ENCODE measurements at places on chromosomes 16 and 17.

DNA sequence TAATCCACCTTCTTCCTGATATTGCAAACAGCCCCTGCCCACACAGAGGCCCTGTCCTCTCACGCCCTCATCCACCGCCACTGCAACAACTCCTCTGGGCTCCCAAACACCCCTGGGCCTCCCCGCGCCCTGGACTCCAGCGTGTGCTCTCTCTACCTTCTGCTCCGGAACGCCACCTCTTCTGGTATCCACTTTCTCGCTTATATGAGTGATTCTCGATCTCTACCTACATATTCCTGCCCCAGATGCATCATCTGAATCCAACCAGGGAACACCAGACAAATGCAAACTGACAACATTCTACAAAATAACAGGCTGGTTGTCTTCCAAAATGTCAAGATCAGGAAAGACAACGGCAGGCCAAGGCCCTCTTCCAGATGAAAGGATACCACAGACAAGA, 19.0 kb downstream of the CAMKK1 start:
- H3K27me3 ChIP-seq = no peaks in the 10 kb centered on the region
- no peak for DNase-seq
- H3K27ac ChIP-seq = peak overlapping the region; percentile 26
- H3K36me3 ChIP-seq = no peaks in the 10 kb centered on the region

GRCh38 chr16:69105501-69106361, at the start of gene HAS3:
TSS of gene HAS3 (plus strand) at chr16:69105653. CDS start at chr16:69109396, 3,743 bp downstream.
- peaks cover 3% of the 10 kb centered on the region for H3K36me3 ChIP-seq
- no peak within 1 kb of the TSS for H3K27ac ChIP-seq
- H3K4me1 ChIP-seq = peaks cover 18% of the 10 kb centered on the region
- H3K4me3 ChIP-seq = peak within 1 kb of the TSS; percentile 76
- peak; percentile 42 for DNase-seq
- peaks cover 34% of the 10 kb centered on the region for H3K27me3 ChIP-seq

- peaks cover 12% of the 10 kb centered on the region for H3K27me3 ChIP-seq
- DNase-seq = peak; percentile 31
- peaks cover 26% of the 10 kb centered on the region for H3K4me1 ChIP-seq
- H3K36me3 ChIP-seq = peaks cover 5% of the 10 kb centered on the region
- peak overlapping the region; percentile 95 for H3K27ac ChIP-seq
- H3K4me3 ChIP-seq = peak overlapping the region; percentile 95
Measured at GRCh38 chr17:7403043-7403726, 712 bp downstream of the TMEM256 start.

DNA sequence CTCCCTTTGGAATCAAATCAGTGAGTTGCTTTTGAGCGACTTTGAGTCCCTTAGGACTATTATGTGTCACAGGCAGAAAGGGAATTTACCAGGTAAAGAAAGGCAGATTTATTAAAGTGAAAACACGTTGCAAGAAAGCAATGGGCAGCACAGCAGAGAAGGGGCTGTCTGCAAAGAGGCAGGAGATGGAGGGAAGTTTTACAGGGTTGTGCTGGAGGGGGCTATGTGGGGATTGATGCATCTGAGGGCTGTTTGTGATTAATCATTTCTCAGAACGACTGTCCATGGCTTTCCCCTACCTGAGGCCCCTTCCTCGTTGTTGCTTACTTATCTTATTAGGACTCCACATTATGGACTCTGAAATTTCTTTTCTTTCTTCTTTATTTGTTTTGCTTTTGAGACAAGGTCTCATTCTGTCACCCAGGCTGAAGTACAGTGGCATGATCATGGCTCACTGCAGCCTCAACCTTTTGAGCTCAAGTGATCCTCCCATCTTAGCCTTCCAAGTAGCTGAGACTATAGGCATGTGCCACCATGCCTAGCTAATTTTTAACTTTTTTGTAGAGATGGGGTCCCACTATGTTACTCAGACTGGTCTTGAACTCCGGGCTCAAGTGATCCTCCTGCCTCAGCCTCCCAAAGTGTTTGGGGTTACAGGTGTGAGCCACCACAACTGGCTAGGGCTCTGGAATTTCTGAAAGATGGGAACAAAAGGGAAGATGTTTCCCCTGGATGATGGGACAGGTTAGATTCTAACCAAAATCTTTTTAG, 5.5 kb downstream of the WWP2 start:
- H3K27me3 ChIP-seq = no peaks in the 10 kb centered on the region
- H3K36me3 ChIP-seq = peaks cover 9% of the 10 kb centered on the region
- peaks cover 42% of the 10 kb centered on the region for H3K4me1 ChIP-seq

DNA sequence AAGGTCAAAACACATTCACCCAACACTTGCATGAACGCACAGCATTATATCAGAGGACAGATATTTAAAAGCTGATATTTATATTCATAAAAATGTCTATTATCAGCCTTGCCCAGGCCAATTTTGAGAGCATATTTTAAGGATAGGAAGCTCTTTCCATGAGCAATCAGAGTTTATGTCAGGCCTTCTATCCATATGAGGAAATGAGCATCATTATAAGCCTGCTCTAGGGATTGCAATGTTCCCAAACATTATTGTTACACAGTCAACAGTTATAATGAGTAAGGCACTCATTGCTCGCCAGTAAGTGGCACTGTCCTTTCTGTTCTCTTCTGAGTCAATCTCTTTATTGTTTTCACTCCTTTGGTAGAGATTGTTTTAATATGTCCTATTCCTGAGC, 37.7 kb upstream of the DYNLRB2 start:
- peaks cover 2% of the 10 kb centered on the region for H3K27me3 ChIP-seq
- peaks cover 3% of the 10 kb centered on the region for H3K4me1 ChIP-seq
- no peak for DNase-seq
- H3K27ac ChIP-seq = no peak overlapping the region
- H3K4me3 ChIP-seq = no peak overlapping the region
- H3K36me3 ChIP-seq = no peaks in the 10 kb centered on the region

DNA sequence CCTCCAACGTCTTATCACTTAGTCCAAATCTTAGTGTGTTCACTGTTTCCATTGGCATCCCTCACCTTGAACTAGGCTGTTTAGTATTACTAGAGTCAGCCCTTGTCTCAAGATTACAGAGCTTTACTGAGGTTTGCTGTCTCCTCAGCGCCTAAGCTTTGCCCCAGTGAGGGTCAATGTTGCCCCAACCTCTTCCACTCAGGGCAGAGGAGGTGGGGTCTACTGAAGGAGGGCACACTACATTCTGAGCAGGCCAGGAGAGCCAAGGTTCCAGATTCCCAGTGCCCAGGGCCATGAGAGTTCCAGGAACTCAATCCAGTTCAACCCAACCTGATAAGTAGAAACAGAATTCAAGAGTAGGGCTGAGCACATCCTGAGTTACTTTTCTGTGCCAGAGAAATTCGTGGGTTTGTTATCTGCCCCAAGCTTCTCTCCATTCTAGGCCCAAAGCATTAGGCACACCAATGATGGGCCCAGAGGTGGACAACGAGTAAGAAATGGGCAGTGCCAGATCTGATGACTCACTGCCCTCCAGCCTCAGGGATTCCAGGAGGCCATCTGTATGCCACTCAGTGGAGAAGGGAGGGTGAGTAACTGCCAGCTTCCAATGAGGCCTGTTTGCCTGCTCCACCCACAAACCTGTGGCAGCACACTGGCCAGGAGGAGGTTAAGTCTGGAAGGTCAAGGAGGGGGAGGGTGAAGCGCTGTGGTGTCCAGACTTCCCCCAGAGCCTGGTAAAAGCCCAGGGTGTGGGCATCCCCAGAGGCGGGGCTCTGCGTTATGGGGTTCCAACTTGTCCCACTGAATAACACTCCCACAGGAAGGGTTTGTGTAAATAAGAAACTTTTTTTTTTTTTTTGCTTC, 8.2 kb downstream of the TUBG2 start:
- H3K27me3 ChIP-seq = peaks cover 28% of the 10 kb centered on the region
- no peak overlapping the region for H3K4me3 ChIP-seq
- peaks cover 16% of the 10 kb centered on the region for H3K4me1 ChIP-seq
- no peak for DNase-seq
- no peaks in the 10 kb centered on the region for H3K36me3 ChIP-seq

DNA sequence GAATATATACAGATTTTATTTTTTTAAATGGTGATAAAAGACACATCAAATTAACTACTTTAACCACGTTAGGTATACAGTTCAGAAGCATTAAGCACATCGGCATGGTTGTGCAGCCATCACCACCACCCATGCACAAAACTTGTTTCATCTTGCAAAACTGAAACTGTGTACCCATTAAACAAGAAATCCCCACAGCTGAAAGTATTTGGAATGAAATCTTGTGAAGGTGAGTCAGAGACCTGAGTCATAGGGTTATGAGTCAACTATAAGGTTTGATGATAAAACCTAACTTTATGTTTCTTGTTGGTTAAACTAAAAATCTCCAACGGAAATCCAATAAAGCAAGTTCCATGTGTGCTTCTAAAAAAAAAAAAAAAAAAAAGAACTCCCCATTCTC, 561.6 kb upstream of the PSMD7 start:
- no peaks in the 10 kb centered on the region for H3K4me1 ChIP-seq
- H3K36me3 ChIP-seq = no peaks in the 10 kb centered on the region
- H3K27me3 ChIP-seq = no peaks in the 10 kb centered on the region
- no peak for DNase-seq
- H3K27ac ChIP-seq = no peak overlapping the region

- H3K36me3 ChIP-seq = no peaks in the 10 kb centered on the region
- peaks cover 84% of the 10 kb centered on the region for H3K27me3 ChIP-seq
- H3K4me3 ChIP-seq = no peak overlapping the region
- no peak for DNase-seq
Measured at GRCh38 chr17:34581446-34582184, 2.2 kb downstream of the TMEM132E start.

DNA sequence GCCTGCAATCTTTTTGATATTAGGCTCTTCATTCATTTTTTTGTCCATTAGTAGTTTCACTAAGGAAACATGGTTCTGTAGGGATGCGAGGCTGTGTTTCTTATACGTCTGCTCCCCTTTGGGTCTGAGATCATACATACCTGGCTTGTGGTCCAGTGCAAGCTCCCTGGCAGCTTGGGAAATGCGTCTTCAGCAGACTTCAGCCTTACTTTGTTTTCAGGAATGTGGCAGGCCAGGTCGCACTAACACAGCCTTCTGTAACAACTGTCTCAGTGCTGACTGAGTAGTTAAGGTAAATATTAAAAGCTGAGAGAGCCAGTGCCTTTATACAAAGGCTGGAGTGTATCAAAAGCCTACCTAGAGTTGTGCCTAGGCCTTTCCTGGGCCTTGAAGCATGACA, 970.5 kb upstream of the EEF2KMT start:
- no peak overlapping the region for H3K4me3 ChIP-seq
- H3K27me3 ChIP-seq = no peaks in the 10 kb centered on the region
- no peaks in the 10 kb centered on the region for H3K36me3 ChIP-seq
- DNase-seq = no peak

GRCh38 chr17:37490022-37490587, 414 bp downstream of the DUSP14 start:
- H3K27ac ChIP-seq = peak overlapping the region; percentile 86
- H3K36me3 ChIP-seq = peaks cover 2% of the 10 kb centered on the region
- DNase-seq = peak; percentile 74
- peaks cover 31% of the 10 kb centered on the region for H3K4me1 ChIP-seq
- no peaks in the 10 kb centered on the region for H3K27me3 ChIP-seq

DNA sequence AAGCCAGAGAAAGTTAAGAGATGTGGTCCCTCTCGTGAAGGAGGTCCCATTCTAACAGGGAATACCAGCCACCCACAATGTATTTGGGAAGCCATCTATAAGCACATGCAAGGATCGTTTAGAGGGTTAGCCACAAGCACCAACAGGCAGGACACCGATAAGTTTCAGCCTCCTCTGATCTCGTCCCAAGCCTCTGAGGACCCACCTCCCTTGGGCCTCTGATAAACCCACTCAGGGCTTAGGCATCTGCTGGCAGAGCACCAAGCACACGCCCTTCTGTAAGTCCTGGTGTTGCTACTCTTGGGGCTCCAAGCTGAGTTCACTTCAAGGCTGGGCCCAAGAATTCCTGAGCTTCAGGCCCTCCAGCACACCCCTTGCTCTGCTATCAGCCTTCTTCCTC, 5.4 kb upstream of the PNPO start:
- H3K4me1 ChIP-seq = peaks cover 11% of the 10 kb centered on the region
- DNase-seq = no peak
- no peak overlapping the region for H3K27ac ChIP-seq
- peaks cover 1% of the 10 kb centered on the region for H3K36me3 ChIP-seq
- no peak overlapping the region for H3K4me3 ChIP-seq
